ENCODE measurements at places on chromosomes 11 and 22. TPM values are rescaled to one million over a fixed set of nuclear protein-coding genes. Genes with fewer than 3 reads are reported as not detected.

DNA sequence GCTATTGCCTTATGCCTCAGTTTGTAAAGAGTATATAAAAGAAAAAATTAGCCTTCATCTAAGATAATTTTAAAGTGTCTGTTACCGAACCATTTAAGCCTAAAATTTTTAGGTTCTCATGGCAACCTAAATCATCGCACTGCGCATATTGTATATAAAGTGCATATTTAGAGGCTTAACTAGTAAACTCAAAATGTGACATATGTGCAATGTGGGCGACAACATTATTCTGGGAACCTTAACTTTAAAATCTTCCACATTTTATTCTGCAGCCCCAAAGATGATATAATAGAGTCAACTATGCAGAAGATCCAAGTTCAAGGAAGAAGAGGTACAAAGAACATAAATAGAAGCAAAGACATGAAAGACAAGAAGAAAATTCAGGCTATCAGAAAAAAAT lies 23.0 kb downstream of the CELF1 start:
- H3K36me3 ChIP-seq = peaks cover 9% of the 10 kb centered on the region
- H3K27me3 ChIP-seq = no peaks in the 10 kb centered on the region
- H3K27ac ChIP-seq = no peak overlapping the region
- no peak overlapping the region for H3K4me3 ChIP-seq
- no peaks in the 10 kb centered on the region for H3K4me1 ChIP-seq
- no peak for DNase-seq

C11orf42 gene
- 1.2 TPM for polyA plus RNA-seq

DNA sequence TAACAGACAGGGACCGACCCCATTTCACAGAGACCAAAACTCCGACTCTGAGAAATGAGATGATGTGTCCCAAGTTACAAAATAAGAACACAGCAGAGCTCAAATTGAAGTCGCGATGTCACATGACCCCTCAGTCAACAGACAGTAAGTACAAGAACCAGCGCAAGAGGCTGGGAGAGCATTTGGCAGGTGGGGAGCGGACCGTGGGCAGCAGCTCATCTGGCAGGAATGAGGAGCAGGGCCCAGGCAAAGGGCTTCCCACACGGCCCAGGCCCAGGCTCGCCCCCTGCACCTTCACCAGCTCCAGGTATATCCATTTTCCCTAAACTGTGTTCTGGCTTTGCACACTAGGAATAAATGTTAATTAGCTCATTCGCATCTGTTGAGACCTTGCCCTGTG lies 34.3 kb downstream of the SCUBE1 start:
- DNase-seq = no peak
- H3K27me3 ChIP-seq = no peaks in the 10 kb centered on the region
- no peaks in the 10 kb centered on the region for H3K4me1 ChIP-seq

- no peaks in the 10 kb centered on the region for H3K27me3 ChIP-seq
- H3K27ac ChIP-seq = no peak overlapping the region
- H3K36me3 ChIP-seq = no peaks in the 10 kb centered on the region
- H3K4me1 ChIP-seq = peaks cover 5% of the 10 kb centered on the region
- DNase-seq = no peak
- no peak overlapping the region for H3K4me3 ChIP-seq
Measured at GRCh38 chr22:33512908-33513307, 407.4 kb downstream of the LARGE1 start.

GRCh38 chr11:118216621-118217481 lies 8.0 kb downstream of the JAML start:
- no peaks in the 10 kb centered on the region for H3K36me3 ChIP-seq
- DNase-seq = no peak
- no peak overlapping the region for H3K27ac ChIP-seq
- H3K4me3 ChIP-seq = no peak overlapping the region

DNA sequence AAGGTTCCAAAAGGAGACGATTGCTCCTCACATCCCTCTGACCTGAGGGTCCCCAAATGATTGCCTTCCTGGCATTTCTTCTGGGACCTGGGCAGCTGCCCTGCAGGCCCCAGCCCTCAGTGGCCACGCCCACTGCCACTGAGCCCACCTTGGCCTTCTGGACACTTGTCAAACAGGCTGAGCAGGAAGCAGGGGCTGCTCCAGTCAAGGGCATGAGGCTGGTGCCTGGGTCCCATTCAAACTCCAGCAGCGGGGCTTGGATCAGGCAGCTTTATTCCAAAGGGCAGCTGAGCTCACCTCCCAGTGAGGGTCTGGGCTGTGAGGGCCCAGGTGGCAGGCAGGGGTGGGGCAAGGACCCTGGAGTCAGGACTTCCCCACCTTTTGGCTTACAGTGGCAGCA lies 13.6 kb downstream of the KCTD17 start:
- H3K27ac ChIP-seq = no peak overlapping the region
- H3K4me1 ChIP-seq = peaks cover 54% of the 10 kb centered on the region
- H3K36me3 ChIP-seq = no peaks in the 10 kb centered on the region
- peak; percentile 59 for DNase-seq
- no peak overlapping the region for H3K4me3 ChIP-seq

DNA sequence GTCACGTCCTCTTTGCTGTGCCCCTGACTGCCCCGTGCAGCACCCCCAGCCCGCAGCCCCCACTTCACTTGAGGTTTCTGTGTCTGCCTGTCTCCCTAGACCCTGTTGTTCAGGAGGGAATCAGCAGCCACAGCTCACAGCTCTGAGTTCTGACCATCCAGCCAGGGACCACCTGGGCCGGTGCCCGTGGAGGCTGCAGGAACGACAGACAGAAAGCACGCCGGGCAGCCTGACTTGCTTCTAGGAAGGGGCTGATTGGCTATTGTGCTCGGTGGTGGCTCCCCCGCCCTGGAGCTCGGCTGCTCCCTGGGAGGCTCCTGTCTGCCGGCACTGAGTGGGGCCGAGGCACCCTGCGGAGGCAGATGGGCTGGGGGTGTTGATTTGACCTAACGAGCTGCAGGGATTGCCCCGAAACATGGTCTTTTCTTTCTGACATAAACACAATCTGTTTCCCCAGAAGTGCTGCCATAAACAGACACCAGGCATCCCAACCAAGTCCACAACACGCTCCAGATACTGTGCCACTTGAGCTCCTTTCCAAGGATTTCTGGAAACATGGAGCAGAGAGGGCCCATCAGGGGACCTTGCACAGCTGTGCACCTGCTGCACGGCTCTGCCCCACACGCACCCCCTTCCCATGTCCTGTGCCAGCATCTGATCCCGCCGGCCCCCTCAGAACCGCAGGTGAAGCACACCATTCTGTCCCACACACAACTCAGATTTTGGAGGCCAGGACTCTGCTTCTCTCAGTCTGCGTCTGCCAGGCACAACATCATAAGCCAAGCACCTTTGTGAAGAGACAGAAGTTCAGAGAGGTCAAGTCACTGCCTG lies 855.9 kb downstream of the TBC1D22A start:
- H3K27ac ChIP-seq = no peak overlapping the region
- H3K27me3 ChIP-seq = no peaks in the 10 kb centered on the region
- DNase-seq = no peak
- no peak overlapping the region for H3K4me3 ChIP-seq
- H3K36me3 ChIP-seq = no peaks in the 10 kb centered on the region
- H3K4me1 ChIP-seq = no peaks in the 10 kb centered on the region

DNA sequence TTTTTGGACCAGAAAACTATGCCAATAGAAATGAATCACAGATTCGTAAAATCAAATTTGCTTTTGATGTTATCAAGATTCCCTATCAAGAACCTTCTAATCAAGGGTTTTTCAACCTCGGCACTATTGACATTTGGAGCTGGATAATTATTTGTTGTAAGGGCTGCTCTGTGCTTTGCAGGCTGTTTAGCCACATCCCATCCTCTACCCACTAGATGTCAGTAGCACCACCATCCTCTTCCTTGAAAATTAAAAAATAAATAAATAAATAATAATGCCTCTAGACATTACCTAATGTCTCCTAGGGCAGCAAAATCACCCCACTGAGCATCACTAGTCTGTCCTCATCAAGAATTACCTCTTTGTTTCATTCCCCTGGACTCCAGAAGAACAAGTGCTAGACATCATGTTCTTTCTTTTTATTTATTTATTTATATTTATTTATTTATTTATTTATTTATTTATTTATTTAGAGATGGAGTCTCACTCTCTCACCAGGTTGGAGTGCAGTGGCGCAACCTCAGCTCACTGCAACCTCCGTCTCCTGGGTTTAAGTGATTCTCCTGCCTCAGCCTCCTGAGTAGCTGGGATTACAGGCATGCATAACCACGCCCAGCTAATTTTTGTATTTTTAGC lies 744.7 kb downstream of the KCNA4 start:
- H3K27me3 ChIP-seq = no peaks in the 10 kb centered on the region
- H3K27ac ChIP-seq = no peak overlapping the region
- no peak for DNase-seq
- H3K4me1 ChIP-seq = no peaks in the 10 kb centered on the region
- no peaks in the 10 kb centered on the region for H3K36me3 ChIP-seq

DNA sequence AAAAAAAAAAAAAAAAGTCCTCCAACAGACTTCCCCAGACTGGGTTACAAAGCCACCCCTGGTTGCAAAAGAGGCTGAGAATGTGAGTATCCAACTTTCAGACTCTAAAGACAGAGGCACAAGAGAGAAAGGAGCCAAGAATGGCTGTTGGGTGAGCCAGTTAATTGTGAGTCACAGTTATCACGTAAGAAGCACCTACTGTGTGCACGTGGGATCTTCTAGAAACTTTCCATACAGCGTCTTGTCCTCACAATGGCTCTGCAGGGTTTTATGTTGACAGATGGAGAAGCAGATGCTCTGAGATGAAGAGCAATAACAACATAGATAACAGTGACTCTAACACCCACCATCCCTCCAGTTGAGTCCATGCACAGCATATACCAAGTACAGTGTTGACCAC lies 41.0 kb downstream of the CD82 start:
- no peak for DNase-seq
- no peak overlapping the region for H3K27ac ChIP-seq
- H3K4me1 ChIP-seq = peaks cover 41% of the 10 kb centered on the region
- peaks cover 42% of the 10 kb centered on the region for H3K36me3 ChIP-seq
- H3K27me3 ChIP-seq = no peaks in the 10 kb centered on the region
